GDM1 (cell line): ENCODE measurements at places on chromosomes 5 and 9.
A peak's percentile ranks its signal among the peaks of the same experiment; 100 is the strongest.

DNA sequence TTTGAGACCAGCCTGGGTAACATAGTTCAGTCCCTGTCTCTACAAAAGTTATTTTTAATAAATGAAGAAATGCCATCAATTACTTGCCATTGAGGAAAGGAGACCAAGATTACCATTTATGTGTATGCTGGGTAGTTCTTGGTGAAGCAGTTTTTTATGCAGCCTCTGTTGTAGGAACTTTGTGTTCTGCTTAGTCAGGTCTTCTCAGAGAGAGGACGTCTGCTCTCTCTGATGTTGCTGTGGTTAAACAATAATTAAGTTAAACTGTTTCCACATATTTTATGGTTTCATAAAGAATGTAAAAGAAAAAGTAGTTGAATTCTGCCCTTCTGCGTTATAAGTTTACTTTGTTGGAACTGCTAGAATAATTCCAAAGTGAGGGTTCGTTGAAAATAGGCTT, 210.5 kb downstream of the KDM4C start:
- no peak for DNase-seq

GRCh38 chr9:107631788-107632187, 142.2 kb upstream of the KLF4 start:
- no peak for DNase-seq

GRCh38 chr9:36040271-36040925, 3.7 kb downstream of the RECK start:
- DNase-seq: no peak

DNA sequence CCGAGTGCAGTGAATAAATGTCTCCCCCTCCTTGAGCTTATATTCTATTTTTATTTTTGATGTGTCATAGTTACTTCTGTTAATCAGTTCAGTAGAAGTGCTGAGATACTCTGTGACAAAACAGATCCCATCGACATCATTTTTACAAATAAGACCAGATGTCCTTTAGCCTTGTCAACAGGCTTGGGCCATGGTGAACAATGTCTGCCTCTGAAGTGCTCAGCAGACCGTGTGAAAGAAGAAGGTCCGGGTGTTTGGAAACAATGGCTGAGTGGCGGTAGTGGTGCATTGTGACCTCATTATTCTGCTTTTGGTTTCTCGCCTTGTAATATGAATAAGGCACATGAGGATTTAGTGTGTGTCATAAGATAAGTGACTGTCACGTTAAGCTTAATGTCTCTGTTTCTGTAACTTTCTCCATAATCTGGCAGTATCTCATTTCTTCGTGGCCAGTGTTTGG, 71.2 kb downstream of the SYK start:
- no peak for DNase-seq

DNA sequence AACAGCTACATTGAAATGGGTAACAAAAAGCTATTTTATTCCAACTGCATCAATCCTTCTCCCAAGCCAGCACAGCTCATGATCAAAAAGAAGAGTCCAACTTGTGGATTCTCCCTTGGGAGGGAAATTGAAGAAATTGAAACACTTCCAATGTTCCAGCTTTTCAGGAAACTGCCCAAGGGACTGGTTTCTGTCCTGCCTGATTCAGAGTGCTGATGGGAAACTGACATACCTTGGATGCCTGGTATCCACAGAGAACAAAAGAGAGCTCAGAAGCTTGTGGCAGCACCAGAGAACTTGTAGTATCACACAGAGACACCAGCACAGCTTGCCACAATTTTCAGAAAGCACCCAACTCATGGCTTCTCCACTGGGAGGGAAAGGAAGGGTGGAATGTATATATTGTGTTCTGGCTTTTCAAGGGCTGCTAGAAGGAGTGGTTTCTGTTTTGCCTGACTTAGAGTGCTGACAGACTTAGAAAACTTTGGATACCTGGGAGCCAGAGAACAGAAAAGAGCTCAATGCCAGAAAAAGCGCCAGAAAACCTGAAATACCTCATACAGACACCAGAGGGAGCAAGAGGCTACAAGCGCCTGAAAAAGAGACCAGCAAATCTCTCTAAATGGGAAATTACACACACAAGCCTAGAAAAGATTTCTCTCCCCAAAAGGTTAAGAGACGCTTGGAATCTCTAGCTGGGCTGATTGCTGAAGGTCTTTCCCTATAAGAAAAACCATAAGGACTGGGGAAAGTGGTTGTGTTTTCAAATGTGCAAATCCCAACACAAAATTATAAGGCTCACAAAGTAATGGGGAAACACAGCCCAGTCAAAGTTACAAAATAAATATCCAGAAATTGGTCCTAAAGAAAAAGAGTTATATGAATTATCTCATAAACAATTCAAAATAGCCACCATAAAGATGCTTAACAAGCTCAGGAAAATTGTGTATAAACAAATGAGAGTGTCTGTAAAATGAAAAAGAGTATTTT, 178.8 kb downstream of the SPOCK1 start:
- DNase-seq: no peak

DNA sequence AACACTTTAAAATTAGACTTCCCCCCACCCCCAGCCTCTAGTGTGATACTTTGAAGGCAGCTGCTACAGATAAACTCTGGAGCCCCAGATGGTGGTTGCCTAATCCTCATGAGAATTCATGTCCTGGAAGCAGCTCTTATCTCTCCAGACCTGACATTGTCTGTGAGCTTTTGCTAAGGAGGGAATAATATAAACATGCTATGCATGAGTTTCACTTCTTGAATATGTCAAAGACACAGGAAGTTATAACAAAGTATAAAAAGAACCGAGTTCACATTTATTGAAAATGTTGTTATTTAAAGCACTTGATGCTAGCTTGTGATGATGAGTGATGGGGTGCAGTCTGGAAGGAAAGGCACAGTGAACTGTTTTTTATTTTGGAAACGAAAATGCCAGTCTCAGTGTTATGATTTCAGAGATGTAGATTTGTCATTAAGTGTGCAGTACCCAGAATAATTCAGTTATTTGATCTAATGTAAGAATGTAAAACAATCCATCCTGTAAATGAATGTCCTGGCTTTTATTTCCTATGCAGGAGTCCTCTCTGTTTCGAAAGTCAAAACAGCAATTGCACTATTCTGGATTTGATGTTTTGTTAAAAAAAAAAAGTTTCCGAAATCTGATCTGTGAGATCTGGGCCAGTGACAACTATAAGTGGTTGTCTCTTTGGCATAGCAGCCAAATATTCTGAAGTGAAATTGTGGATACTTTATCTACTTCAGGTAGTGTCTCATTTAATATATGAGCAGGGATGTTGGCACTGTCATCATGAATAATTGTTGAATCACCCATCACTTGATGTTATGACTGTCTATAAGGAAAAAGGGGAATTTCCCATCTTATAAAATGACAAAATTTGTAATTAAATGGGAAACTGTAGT, 77.0 kb downstream of the ZCCHC7 start:
- DNase-seq: peak; percentile 58

GRCh38 chr5:132419502-132420468, 50.3 kb downstream of the SLC22A5 start:
- DNase-seq: peak; percentile 72

DNA sequence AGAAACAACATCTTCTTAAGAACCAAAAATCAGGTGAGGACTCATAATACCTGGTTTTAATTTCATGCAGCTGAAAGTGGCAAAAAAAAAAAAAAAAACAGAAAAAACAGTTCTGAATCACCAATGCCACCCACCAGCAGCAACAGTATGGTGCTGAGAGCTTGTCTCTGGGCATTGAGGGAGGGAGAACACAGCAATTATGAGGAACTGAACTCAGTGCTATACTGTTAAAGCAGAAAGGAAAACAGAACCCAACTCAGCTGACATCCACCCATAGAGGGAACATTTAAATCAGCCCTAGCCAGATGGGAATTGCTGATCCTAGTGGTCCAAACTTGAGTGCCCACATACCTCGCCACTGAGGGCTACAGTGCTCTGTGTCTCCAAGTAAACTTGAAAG, 657.9 kb downstream of the ACTL7B start:
- DNase-seq: no peak

DNA sequence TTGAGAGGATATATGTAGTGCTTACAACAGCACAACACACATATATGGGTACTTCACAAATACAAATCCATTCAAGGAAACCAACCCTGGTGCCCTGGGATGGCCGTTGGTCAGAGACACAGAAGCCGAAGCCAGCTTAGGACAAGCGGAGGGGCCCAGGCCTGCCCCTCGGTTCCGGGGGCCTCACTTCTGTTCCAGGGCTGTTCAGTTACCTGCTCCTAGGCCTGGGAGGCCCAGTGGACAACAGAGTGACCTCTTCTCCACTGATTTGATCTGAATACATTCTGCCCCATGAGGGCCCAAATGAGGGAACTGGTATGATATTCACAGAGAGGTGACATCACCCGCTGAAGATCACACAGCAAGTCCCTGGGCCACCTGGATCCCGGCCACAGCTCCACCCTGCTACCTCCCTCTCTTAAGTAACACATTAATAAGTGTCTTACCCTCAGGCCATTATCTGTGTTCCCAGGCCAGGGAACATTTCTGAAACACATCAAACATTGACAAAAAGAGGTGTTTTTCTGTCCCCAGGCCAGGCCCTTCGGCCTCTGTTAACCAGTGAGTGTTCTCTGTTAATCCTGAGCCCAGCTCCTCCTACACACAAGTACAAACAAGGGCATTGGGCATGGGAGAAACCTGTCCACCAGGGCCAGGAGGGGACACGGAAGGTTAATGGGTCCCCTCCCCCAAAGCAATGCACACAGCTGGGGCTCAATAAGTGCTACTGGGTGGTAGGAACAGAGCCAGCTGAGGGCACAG, 4.5 kb upstream of the GRHPR start:
- DNase-seq: no peak

- DNase-seq: no peak
Observed at GRCh38 chr5:77908787-77909186, 132.6 kb upstream of the TBCA start.

- no peak for DNase-seq
Observed at GRCh38 chr9:28547527-28547926, 974.2 kb upstream of the C9orf72 start.

- DNase-seq: peak; percentile 29
Observed at GRCh38 chr9:306907-307306, 92.2 kb downstream of the DOCK8 start.

DNA sequence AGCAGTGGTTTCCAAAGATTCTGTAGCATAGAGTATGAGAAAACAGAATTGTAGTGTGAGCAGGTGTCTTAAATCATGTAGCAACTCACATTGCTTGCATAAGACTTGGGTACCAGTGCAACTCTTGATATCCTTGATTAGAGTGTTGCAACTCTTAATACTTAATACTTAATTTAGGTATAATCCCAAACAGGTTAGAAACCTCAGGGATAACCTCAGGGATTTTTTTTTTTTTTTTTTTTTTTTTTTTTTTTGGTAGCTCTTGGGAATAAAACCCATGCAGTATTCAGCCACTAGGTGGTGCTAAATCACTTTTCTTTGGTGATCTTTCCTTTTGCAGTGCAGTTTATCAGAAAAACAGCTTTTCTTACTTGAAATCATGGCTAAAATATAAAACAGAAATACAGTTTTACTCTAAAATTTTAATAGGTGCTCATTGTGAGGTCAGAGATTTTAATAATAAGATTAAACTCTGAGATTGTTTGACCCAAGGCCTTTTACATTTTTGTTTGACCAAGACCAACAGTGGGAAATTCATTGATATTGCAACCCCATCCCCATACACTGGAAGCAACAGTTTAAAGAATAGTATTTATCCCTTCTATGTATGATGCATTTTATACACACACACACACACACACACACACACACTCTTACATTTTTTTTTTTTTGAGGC, 55.3 kb downstream of the ERAP1 start:
- peak; percentile 7 for DNase-seq

DNA sequence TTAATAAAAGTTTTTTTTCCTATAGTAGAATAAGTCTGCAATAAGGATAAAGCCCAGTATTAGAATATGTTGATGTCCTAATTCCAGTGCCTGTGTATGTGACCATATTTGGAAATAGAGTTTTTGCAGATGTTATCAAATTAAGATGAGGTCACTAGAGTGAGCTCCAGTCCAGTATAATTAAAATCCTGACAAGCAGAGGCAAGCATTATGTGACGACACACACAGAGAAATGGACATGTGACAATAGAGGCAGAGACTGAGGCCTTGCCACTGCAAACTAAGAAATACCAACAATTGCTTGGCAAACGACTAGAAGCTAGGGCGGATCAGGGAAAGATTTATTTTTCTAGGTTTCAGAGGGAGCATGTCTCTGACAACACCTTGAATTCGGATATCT, 216.4 kb upstream of the CYLC2 start:
- no peak for DNase-seq

DNA sequence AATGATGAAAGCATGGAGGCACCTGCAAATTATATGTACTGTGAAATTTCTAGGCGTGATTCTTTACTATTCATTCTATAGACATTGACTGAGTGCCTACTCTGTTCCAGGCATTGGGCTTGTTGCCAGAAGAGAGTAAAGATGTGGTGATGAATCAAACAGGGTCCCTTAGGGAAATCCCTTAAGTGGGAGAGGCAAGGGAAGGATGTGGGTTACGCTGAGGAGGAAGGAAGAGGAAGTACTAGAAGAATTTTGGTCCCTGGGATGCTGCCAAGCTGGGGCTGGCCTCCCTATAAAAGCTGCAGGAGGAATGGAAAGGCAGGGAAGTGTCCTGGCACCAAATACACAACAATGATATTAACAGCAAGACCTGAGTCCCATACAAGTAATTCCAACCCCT, 76.7 kb upstream of the SPOCK1 start:
- no peak for DNase-seq

DNA sequence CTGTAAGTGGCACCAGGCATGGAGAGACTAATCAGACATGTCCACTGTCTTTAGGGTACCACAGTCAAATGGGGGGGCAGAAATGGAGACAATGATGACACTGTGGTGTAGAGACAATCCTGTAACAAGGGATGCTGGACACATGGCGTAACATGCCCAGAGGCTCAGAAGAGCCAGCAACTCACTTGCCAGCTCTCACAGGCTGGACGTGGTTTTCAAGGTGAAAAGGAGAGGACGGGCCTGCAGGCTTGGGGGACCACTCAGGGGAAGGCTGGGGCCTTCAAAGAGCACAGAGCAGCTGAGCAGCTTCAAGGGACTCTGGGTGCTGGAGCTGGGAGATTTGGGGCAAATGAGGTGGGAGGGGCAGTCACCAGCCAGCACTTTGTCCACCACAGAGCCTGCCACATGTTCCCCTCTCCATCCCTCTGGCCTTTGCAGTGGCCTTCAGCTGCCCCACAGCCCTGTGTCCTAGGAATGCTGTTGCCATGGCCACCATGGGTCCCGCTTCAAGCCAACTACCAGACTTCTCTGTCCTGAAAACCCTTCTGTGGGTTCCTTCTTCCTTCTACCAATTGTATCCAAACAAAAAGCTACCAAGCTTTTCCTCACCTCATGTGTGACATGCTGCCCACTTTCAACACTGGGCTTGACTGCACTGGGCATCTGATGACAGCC, 140.4 kb downstream of the GABBR2 start:
- DNase-seq: no peak

DNA sequence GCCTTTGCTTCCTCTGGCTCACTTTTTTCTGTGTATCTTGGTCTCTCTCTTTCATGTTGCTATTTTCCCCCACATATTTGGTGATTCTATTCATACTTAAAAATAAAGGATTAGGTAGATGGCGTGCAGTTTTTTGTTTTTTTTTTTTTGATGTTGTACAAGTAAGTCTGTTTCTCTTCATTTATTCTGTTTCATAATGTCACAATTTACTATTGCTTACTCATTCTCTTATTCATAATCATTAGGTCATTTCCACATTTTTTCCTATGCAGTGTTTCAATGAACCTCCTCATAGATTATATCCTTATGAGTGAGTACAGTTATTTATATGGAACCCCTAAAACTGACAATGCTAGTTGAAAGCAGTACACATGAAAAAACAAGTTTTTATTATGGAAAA, 136.3 kb downstream of the APBA1 start:
- DNase-seq: no peak

- no peak for DNase-seq
Observed at GRCh38 chr5:15346738-15347137, 153.2 kb upstream of the FBXL7 start.

- DNase-seq: no peak
Observed at GRCh38 chr9:114799925-114800324, 5.9 kb downstream of the TNFSF15 start.
